ENCODE measurements at places on chromosomes 6 and 20.
A peak's percentile ranks its signal among the peaks of the same experiment; 100 is the strongest.

- DNase-seq, result peak; percentile 45
Observed at GRCh38 chr20:56685879-56686278, 56.8 kb downstream of the TFAP2C start.

DNA sequence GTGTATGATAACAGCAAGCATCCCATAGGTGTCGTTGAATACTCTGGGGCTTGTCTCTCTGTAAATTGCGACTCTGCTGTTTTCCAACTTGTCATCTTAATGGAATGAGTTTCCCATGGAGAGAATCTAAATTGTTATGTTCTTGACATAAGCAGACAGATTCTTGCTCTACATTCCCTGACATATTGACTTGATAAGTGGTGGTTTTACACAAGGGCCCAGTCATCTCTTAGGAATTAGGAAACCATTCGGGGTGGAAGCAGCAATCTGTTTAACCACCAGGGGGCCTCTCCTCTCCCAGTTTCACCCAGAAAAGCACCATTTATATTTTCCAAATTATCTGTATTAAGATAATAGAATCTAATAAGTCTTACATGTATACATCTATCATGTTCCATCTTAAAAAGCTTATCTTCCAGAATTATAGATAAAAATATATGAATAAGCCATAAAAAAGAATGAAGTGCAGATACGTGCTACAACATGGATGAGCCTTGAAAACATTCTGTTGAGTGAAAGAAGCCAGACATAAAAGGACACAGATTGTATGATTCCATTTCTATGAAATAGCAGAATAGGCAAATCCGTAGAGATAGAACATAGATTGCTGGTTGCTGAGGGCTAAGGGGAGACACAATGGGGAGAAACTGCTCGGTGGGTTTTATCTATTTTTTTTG lies 23.1 kb upstream of the MROH8 start:
- peak; percentile 37 for DNase-seq

GRCh38 chr6:36252005-36252404 lies 17.9 kb upstream of the PNPLA1 start:
- DNase-seq, result no peak

- DNase-seq, result no peak
Observed at GRCh38 chr6:22613051-22613450, 43.7 kb downstream of the HDGFL1 start.

- DNase-seq, result no peak
Observed at GRCh38 chr20:46691196-46691595, 2.0 kb upstream of the TP53RK start.

GRCh38 chr6:132179955-132180354 lies 221.3 kb downstream of the MOXD1 start:
- no peak for DNase-seq

GRCh38 chr6:167946007-167946406 lies 51.5 kb upstream of the KIF25 start:
- DNase-seq, result no peak

DNA sequence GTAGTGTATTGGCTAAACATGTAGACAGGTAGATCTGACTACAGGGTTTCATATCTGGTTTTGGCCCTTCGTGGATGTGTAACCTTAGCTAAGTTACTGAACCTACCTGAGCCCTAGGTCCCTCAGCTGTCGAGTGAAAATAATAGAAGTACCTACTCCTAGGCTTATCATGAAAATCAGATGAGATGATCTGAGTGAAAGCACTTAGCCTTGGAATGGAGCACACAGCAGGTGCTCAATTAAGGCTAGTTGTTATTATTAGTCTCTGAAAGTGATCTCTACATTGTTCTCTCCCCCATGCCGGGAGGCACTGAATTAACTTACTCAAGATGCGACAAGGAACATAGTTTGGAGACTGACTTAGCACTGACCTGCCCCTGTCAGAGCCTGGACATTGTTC lies 174.7 kb upstream of the ZNF217 start:
- no peak for DNase-seq

- DNase-seq, result no peak
Observed at GRCh38 chr6:47303861-47304260, 5.8 kb downstream of the TNFRSF21 start.

- DNase-seq, result peak; percentile 71
Observed at GRCh38 chr6:161748535-161749416, 474.9 kb upstream of the AGPAT4 start.

DNA sequence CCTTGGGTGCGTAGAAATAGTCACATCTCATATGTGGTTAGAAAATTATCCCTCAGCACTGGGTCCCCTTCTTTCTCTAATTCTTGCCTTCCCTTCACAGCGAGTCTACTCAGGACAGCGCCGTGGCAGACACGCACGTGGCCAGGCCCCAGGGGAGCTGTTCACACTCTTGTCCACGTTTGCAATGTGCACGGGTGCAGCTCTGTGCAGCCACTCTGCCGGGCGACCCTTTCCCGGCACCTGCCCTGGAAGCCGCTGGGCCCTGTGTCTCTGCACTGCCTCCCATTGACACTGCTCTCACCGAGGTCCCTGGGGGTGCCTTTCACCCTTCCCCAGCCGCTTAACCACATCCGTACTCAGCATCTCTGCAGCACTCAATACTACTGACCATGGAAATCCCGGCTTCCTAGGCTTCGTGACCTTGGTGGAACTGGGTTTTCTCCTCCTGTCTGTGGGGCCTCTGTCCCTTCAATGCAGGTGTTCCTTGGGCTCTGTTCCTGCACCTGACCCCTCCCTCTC lies 104.9 kb downstream of the DACT2 start:
- no peak for DNase-seq

- DNase-seq, result no peak
Observed at GRCh38 chr20:46400253-46400652, 6.2 kb downstream of the ELMO2 start.

DNA sequence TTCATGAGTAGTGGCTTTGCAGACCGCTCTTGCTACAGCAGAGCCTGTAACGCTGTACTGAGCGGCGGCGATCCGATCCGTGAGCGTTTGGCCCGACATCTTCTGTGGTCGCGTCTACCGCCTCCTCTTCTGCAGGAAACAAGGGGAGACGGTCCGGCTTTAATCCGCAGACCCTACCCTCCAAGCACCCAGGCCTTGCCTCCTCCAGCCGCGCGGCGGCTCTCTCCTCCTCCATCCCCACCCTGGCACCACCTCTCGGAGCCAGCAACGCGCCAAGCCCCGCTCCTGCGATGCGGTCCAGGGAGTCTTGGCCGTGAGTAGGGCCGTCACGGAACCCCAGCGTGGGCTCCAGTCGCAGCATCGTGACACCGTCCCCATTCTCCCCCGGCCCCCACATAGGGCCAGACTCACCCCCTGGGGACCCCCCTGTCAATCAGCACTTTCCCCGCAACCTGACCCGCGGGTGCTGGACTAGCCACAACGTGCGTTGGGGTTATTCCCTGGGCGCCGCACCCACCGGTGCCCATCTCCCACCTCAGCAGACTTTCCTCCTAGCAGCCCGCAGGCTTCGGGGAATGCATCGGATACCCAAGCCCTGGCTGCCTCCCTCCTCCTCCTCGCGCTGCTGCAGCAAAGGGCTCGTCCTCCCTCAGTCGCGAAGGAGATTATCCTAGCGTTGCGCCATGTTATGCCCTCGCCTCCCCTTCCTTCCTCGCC lies 914 bp downstream of the SNAP91 start:
- DNase-seq, result peak; percentile 51

- DNase-seq, result no peak
Observed at GRCh38 chr6:123744840-123745239, 58.8 kb upstream of the NKAIN2 start.

GRCh38 chr20:60302875-60303274 lies 344.7 kb downstream of the CDH26 start:
- no peak for DNase-seq

DNA sequence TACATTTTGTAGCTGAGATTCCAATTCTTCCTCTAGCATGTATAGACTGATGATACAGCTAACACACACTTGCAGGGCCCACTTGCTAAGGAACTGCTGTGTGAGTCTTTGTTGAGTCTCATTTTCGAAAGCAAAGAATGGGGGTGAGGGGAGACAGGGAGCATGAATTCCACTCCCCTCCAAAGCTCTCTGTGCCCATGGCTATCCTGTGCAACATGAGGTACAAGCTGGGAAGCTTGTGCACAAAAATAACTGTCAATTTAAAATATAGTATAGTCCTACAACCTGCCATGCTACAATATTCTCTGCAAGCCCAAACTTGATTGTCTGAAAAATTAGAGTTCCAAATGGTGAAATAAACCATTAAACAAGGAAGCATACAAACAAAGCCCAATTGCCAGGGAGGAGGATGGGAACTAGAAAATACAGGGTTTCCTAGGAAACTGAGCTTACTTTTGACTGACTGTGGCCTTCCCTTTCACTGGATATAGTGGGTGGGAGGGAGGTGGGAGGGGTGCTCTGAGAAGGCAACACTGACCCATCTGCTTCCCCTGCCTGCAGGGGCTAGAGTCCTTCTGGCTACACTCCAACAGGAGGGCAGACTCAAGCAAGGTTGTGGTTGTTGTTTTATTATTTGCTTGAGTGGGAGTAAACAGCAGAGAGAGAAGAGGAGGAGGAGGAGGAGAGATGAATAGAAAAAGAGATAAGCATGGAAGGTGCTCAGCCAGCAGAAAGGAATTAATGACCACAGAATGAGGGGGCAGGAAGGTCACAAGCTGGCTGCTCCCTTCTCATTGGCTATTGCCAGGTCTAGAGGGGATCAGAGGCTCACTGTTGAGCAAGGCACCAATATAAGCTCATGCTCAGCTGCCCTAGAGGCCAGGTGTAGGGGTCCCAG lies 84.6 kb downstream of the FYN start:
- peak; percentile 77 for DNase-seq

GRCh38 chr20:13220904-13221297 lies at the start of gene ISM1:
TSS of gene ISM1 (plus strand) at chr20:13221274. CDS start at chr20:13221777, 503 bp downstream.
- peak; percentile 52 for DNase-seq

GRCh38 chr6:63346217-63346835 lies 26.5 kb upstream of the LGSN start:
- DNase-seq, result no peak

GRCh38 chr6:123398072-123398471 lies 238.7 kb downstream of the TRDN start:
- no peak for DNase-seq

DNA sequence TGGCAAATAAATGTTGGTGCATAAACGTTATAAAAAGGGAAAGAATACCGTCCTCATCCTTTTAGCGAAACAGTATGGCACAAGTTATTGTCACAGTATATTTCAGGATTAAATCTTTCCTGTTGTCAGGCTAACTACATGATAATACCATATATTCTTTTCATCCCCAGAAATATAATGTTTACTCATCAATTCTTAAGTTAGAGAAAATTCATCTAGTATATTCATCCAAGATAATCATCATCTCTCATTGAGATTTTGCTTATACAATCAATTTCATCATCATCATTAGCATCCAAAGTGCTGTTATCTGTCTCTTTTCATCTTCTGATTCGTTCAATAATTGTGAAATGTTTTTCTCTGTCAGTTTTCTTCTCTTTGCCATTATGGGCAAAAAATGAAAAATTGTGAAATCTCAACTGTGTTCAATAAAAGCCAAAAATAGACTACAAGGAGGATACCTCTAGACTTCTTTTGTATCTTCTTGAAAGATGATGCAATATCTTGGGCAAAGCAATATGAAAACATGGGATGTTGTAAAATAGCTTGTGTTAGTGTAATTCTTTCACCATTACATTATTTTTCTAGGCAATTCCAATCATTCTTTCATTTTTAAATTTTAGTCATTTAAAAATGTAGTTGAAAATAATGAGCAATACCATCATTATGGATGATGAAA lies 2.6 kb downstream of the SPACA1 start:
- DNase-seq, result no peak

GRCh38 chr20:52731093-52731492 lies 241.1 kb upstream of the TSHZ2 start:
- DNase-seq, result no peak

GRCh38 chr6:124670801-124671200 lies 291.4 kb upstream of the RNF217 start:
- DNase-seq, result no peak

DNA sequence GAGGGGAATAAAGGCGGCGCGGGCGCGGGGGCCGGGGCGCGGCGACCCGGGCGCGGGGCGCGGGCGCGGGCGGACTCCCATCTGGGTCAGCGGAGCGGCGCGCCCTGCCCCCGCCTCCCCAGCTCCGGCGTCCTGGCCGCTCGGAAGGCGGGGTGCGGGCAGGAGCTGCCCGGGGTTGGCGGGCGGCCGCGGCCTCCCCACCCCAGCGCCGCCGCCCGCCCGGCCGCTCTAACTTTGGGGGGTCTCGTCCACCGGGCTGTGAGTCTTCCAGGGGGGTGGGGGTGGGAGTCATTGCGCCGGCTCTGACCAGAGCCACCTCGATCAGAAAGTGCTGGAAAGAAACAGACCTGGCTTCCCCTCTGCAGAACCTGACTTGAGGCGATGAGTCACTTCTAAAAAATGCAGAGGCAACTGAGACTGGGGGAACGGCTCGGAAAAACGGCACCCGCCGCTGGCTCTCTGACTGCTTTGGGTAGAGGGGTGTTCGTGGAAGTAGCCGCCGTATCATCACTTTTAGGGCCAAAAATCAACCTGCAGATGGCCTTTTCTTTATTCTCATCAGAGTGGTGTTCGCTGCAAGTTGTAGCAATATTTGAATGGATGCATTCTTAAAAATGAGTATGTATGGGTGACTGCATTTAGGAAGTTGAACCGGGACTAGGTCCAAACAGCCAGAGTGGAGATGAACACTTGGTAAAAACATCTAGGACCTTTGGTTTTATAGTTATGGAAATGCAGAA lies 667 bp downstream of the CAP2 start:
- peak; percentile 22 for DNase-seq

DNA sequence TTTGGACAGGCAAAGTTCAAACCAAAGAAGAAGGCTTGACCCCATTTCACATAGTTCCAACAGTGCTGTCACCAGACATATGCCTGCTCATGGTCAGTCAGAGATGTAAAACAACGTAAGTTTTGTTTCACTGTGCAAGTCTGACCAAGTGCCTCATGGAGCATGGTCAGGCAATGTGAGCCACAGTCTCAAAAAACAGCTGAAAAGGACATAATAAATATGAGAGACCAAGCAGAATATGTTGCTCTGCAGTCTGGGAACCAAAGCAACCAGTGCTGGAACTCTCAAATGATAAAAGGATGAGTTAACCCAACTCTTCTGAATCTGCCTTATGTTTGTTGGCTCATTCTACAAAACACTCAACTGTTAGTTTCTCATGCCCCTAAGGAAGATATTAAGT lies 39.9 kb upstream of the DST start:
- no peak for DNase-seq

DNA sequence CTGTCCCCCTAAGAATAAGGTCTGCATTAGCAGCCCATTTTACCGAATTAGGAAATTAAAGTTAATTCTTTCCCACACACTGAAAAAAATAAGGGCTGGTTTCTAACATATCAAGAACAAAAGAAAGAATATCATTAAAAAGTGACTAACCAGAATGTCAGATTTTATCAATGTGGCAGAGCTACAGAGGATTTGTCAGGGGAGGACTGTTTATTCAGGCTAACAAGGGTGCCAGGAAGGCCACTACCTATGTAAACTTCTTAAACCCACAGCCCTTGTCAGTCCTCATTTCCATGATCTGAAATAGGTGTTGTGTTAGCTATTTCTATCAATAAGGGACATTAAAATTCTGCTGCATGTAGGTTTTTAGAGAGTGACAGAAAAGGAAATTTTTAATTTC lies 76.4 kb downstream of the BACH2 start:
- no peak for DNase-seq

- DNase-seq, result no peak
Observed at GRCh38 chr6:14309516-14309915, 191.9 kb downstream of the CD83 start.

GRCh38 chr20:39944861-39945260 lies 744.2 kb downstream of the MAFB start:
- DNase-seq, result no peak

Measured in NCI-H524 (cell line).